ENCODE measurements at places on chromosomes 7 and 10. TPM values are rescaled to one million over a fixed set of nuclear protein-coding genes. Genes with fewer than 3 reads are reported as not detected.

Gene PPP1R3C
- not detected for total RNA-seq

GRCh38 chr10:73967022-73967429 is 30.9 kb upstream of the VCL start:
- DNase-seq: no peak

DNA sequence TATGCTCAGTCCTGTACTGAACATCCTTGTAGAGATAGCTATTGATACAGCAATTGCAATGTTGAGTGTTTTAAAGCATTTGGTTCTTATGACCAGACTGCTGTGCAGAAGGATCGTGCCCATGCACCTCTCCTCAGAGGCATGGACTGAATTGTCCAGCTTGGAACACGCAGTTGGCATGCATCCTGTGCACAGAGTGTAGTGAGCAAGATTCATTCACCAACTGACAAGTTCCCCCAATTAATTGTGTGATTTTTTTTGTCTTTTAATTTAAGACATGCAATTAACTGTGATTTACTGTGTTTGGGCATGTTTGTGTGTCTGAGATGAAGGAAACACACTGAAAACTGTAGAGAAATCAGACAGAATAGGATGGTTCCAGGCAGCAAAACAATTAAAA is 323.7 kb downstream of the CDK14 start:
- DNase-seq: no peak

Gene INA
- total RNA-seq: not detected

- peak; percentile 7 for DNase-seq
Observed at GRCh38 chr7:76142861-76143260, 58.8 kb upstream of the SRRM3 start.

DNA sequence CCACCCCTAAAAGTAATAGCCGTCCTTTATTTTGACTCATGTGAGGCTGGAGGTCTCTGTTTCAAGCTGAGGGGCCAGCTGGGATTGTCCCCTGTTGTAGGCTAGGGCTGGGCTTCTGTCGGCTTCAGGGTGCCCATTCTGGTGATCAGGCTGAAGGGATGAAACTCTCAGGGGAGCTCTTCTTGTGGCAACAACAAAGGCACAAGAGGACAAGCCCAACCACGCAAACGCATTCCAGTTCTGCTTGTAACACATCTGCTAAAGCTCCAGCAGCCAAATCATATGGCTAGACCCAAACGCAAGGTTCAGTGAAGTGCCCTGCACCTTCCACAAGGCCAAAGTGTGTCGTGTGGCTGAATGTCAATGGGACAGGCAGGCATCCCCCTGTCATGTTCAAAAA is 405.7 kb downstream of the INHBA start:
- no peak for DNase-seq

GRCh38 chr7:33066771-33067170 is 4.2 kb upstream of the NT5C3A start:
- DNase-seq: no peak

GRCh38 chr7:107768263-107768662 is 24.3 kb downstream of the CBLL1 start:
- DNase-seq: no peak

- DNase-seq: no peak
Observed at GRCh38 chr7:158323741-158324396, 263.8 kb downstream of the PTPRN2 start.

DNA sequence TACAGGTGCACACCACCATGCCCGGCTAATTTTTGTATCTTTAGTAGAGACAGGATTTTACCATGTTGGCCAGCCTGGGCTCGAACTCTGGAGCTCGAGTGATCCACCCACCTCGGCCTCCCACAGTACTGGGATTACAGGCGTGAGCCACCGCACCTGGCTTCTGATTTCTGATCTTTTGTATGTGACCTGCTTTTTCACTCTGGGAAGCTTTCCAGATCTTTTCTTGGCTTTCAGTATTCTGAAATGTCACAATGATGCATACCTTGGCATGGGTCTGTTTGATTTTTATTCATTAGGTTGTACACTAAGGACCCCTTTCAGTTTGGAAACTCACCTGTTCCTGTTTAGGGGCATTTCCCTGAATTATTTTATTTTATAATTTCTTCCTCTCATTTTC is 41.6 kb downstream of the PROSER2 start:
- DNase-seq: no peak

DNA sequence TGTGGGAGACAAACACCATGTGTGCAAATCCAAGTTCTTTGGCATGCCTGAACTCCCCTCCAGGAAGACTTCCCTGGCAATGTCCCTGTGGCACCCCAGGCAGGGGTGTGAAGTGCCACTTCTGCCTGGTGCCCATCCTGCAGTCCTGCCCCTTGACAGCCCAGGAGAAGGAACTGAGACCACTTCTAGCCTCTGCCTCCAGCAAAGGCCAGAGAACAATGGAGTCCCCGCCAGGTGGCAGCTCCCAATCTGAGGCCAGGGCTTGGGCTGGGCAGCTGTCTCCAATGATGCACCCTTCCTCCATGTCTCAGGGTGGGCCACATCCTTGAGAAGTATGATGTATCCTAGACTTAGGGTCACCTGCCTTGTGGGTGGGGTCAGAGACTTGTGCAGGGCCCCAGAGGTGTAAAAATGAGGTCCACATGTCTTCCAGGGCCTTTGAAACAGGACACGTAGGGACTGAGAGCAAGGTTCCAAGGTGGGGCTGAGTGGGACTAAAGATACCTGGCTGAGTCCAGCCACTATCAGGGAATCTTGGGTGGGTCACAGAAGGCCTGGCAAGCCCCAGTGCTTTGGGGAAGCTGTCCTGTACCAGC is 5.5 kb downstream of the FXYD4 start:
- DNase-seq: peak; percentile 36

Gene VGF
- total RNA-seq: 1.5 TPM

- DNase-seq: no peak
Observed at GRCh38 chr10:37732685-37733084, 124.7 kb downstream of the ZNF248 start.

DNA sequence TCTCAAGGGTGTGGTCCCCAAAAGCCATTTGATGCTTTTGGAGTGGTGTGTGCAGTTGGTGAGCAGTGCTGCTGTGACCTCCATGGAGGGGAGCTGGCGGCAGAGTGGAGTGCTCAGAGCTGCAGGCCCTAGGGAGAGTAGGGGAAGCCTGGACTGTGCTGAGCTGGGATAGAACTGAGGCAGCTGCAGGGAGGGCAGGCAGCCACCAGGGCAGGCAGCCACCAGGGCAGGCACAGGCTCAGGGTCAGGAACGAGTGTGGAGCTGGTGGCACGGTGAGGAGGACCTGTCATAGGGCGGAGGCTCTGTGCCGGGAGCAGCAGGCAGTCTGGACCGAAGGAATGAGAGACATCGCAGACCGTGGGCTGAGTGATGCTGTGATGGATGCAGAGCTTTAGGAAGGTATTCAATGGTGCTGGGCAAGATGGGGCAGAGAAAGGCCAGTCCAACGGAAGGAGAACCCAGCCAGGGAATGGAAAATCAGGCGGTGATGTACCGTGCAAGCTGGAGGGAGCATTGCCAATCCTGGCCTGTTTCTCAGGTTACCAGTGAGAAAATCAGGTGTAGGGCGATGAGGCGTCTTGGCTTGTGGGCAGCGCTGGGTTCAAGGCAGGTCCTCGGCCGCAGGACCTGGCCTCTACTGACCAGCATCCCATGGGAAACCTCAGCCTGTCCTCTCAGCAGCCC is 152.6 kb downstream of the CAMK1D start:
- no peak for DNase-seq

Gene DNAJC30
- total RNA-seq: 11.8 TPM

DNA sequence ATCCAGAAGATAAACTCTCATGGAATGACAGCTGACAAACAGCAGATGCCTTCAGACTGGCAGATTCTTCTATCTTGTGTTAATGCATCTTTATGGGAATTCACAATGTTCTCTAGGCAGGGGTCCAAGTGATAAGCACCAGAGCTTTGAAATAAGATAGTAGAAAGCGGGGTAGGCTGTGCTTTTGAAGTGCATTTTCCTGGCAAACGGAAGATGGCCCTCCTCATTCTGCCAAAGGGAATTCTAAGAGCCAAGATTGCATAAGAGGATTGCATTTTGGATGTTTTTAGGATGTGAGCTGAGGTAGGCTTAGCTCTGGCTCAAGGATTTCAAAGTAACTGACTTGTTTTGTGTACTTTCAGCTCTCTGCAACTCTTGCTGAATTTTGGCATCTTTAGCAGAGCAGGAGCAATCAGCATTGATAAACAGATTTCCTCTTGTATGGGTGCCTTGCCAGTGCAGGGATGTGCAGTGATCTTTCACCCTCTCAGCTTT is 298.5 kb upstream of the KLF6 start:
- DNase-seq: no peak

Gene SORCS3
- not detected for total RNA-seq

DNA sequence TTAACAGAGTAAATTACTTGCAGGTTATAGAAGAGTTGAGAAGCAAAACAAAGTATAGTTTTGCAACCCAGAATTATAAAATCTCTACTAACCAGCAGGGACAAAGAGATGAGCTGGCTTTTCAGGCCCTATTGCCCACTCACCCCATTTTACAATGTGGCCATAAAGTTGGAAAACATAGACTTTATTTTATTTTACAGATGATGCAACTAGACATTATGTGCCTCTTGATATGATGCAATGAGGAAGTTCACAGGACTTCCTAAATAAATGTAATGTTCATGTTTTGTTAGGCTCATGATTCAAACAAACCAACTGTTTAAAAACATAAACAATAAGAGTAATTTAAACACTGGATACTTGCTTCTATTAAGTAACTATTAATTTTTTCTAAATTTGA is 141.1 kb upstream of the WNT16 start:
- DNase-seq: no peak

Gene LRRN3
- not detected for total RNA-seq

DNA sequence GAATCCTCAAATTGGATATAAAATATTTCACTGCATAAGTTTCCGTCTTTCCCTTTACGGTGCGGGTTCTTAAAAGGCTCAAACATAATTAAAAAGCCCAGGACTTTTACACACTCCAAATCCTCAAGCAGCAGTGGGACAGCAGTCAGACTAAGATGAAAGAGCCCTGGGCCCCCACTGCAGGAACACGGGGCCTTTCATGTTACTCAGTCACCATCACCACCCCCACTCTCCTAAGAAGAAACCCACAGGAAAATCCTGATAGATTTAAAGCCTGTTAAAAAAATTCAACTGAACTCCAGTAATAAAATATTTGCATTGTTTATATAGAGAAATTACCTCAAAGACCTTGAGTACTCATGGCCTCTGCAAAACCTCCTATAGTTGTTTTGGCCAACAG is 74.0 kb upstream of the TRIL start:
- DNase-seq: no peak

DNA sequence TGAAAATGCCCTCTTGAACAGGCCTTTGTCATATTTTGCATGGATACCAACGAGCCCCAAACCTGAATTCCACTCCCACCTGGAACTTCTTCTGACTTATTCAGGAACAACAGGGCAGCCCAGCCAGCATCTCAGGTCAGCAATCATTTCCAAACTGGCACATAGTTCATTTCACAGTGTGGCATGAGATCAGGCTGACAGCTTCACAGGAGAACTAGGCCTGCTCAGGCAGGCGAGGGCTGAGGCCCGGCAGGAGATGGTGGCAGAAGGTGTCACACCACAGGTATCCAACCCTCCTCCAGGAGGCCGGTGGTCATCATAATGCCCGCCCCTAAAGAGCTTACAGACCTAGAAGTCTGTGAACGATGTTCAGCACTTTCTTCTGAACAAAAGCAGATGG is 42.5 kb downstream of the DENND11 start:
- no peak for DNase-seq
